ENCODE measurements at places on chromosomes 7 and 10.

- DNase-seq: no peak
Measured at GRCh38 chr7:125568799-125569198, 639.2 kb upstream of the POT1 start.

DNA sequence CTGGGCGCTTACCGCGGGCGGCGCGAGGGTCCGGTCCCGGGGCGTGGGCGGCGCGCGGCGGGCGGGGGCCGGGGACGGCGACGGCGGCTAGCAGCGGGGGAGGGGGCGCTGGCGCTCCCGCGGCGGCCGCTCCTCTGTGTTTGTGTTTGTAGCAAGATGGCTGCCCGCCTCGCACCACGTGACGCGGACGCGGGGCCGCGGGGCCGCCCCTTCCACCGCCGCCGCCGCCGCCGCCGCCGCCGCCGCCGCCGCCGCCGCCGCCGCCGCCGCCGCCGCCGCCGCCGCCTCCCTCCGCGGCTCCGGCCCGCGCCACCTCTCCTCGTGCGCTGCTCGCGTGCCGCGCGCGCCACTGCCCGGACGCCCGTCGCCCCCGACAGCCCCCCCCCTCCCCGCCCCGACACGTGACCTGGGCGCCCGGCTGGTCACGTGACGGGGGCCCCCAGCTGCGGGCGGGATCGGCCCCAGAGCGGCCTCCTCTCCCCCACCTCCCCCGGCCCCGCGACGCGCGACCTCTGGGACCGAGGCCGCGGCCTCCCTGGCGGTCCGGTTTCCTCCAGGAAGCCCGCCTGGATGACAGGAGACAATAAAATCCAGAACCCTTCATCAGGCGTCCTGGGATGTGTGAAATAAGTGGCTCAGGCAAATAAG is at the start of gene GIGYF1:
TSS of gene GIGYF1 (minus strand) at position 153 of the 648 bp plus-strand sequence. CDS start 6,012 bp downstream, outside the sequence.
- no peak for DNase-seq

- DNase-seq: no peak
Measured at GRCh38 chr7:25187932-25188331, 40.4 kb downstream of the NPVF start.

DNA sequence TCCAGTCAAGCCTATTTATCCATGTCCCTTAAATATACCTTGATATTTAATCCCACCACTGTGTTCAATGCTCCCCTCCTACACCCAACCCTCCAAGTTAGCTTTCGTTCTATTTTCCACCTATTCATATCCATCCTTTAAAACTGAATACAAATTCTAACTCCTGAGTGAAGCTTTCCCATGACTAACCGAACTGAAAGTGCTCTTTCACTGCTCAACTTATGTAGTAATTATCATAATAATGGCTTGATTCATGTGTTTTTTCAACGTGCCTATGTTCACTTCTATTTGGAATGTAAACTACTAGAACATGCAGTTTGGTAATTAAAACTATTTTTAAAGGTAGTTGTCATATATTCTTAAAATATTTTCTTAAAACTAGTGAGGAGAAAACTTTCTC is 58.0 kb downstream of the NDUFB2 start:
- DNase-seq: no peak

GRCh38 chr7:138449580-138449979 is 10.5 kb upstream of the TRIM24 start:
- no peak for DNase-seq

DNA sequence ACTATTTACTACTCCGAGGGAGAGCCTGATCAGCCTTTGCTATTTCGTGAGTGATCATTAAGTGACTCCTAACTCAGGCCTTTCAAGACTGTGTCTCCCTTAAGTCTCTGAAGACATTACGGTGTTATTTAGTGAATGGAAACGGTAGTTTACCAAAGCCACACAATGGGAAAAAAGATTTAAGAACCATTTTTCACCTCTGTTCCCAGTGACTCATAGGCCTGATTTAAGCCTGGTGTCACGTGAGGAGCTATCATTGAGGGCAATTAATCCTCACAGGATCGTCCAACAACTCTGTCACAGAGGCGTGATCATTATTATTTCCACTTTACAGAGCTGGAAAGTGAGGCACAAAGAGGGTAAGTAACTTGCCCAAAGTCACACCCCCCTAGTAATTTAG is 20.3 kb downstream of the C10orf90 start:
- no peak for DNase-seq

DNA sequence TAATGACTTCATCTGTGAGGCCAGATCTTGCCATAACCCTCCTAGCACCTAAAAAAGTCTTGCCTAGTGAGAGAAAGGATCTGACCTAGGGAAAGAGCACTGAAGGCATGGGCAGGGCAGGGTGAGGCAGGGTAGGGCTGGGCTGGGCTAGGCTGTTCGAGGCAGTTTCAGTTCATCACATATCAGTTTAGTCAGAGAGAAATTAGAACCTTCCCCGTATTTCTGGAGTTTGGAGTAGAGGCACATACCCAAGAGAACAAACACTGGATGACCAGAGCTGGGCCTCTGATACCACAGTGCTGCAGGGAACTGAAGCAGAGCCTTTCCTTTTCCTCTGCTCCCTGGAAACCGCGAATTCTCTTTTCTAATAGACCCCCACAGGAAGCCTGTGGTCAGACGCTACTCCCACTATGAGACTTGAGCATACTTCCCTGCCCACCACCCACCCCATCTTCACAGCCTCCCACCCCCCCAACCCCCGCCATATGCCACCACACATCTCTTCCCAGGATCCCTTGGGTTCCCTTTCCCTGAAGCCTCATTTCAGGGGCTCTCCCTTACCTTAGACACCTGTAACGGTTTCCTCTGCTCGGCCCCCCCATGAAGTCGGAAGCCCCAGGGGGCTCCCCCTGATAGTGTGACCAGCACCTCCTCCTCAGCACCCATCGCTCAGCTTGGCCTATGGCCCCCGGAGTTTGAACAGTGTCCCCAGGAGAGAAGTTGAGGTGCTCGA is 406 bp downstream of the SYNPO2L start:
- no peak for DNase-seq

DNA sequence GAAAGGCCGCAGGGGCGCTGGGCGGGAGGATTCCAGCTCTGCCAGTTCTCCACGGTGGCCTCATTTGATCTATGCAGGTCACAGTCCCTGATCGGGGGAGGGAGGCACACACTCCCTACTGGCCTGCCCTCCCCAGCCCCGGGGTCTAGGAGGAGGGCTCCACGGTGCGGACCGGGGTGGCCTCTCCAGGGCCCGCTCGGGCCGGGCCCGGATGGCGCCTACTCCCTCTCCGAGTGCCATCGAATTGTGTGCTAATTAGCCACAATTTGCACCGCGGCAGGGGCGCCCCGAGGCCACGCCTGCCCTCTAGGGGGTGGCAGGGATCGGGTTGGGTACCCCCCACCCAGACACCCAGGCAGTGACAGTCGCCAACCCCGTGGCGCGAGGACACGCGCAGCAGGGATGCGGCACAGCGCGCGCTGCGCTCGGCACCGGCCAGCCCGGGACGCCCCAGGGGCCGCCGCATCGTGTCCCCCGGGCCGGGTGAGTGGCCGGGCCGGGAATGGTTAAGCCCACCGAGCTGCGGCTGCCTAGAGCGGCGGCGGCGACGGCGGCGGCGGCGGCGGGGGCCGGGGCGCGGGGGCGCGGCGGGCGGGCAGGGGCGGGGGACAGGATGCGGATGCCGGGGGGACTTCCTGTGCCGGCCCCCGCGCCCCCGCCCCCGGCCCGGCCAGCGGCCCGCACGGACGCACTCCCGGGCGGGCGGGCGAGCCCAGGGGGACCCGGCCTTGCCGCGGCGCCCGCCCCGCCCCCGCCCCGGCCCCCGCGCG is at the start of gene ZNF853:
TSS of gene ZNF853 (plus strand) at position 658 of the 770 bp plus-strand sequence. CDS start 565 bp downstream, outside the sequence.
- no peak for DNase-seq

DNA sequence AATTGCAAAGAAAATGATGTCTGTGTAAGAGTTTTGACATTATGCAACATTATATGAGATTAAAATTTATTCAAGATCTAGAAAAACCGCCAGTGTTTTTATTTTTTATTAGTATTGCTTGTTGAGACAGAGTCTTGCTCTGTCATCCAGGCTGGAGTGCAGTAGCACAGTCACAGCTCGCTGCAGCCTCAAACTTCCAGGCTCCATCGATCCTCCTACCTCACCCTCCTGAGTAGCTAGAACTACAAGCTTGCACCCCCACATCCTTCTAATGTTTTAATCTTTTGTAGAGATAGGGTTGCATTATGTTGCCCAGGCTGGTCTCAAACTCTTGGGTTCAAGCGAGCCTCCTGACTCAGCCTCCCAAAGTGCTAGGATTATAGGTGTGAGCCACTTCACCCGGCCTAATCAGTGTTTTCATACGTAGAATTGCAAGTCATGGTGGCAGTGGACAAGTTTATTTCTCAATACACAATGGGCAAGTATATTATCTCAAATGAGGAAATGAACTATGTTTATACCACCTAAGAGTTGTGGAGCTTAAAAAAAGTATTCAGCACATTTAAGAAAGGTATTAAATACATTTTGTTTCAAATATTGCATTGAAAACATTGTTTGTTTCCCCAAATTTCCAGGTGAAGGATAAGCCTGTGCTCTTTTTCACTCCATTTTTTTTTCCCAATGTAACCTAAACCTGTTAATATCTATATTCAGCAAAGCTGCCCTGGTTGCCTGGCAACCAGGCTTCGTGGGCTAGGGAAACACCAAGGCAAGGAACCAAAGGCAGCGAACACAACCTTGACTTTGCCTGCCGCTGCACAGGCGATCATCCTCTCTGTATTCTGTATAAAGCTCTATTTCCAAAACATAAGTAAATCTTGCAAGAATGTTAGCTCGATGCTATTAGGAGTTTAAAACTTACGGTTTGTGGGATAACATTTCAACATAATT is 163.9 kb downstream of the CACNB2 start:
- no peak for DNase-seq

- DNase-seq: no peak
Measured at GRCh38 chr10:84755311-84755710, 426.9 kb downstream of the CCSER2 start.

- no peak for DNase-seq
Measured at GRCh38 chr10:100670828-100671479, 74.4 kb upstream of the PAX2 start.

DNA sequence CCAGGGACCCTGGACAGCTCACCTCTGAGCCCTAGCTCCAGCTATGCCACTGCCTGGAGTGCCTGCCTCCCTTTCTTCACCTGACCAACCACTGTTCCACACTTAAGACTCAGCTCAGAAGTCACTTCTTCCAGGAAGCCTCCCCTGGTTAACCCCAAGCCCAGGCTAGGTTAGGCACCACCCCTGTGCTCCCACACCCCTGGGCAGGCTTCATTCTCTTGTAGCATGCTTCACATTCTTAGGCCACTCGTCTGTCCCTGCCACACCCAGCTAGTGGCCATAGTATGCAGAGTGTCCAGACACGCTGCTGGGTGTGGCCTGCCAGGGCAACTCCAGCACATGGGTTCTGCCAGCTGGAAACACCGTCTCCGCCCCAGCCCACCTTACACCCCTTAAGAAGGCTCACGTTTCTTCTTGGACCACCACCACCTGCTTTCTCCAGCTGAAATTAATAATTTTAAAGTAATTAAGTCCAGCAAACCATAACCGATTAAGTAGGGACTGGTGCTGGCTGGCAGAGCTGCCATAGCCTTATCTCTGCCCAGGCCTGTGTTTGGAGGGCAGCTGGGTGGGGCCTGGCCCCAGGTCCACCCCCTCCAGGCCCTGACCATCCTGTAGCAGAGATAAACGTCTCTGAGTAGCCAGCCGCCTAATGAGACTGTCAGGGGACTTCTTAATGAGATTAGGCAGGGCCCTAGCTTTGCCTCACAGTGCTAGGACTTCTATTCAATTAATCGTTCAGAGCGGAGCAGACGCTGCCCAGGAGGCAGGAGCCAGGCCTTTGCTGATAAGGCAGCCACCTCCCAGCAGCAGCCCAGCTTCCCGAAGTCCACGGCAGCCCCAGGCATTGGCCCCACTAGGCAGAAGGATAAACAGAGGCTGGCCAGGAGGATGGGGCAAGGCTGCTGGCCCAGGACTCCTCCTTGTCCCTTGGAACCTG is 20.5 kb downstream of the GRID1 start:
- no peak for DNase-seq

GRCh38 chr10:114073395-114074186 is 29.9 kb downstream of the ADRB1 start:
- no peak for DNase-seq

- DNase-seq: peak; percentile 81
Measured at GRCh38 chr10:29344073-29344820, 55.4 kb downstream of the LYZL1 start.

- DNase-seq: no peak
Measured at GRCh38 chr7:24880886-24881285, 99.1 kb downstream of the OSBPL3 start.

DNA sequence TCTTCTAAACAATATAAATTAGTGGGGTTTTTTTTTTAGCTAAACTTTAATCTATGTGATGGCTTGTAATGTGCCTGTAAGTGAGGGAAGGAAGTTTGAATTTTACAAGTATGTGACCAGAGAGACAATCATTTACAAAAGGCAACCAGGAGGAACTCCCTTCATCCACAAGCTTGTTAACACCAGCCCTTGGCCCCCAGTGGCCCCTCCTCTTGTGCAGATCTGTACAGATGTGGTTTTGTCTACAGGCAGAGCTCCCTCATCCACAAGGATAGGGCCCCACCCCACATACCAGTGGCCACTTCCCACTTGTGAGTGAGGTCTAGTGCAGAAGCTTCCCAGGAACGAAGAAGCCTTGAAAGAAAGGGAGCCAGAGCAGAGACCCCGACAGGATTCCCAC is 234.1 kb upstream of the KMT2E start:
- no peak for DNase-seq

GRCh38 chr7:34155220-34155908 is 250.0 kb downstream of the BMPER start:
- DNase-seq: peak; percentile 94

DNA sequence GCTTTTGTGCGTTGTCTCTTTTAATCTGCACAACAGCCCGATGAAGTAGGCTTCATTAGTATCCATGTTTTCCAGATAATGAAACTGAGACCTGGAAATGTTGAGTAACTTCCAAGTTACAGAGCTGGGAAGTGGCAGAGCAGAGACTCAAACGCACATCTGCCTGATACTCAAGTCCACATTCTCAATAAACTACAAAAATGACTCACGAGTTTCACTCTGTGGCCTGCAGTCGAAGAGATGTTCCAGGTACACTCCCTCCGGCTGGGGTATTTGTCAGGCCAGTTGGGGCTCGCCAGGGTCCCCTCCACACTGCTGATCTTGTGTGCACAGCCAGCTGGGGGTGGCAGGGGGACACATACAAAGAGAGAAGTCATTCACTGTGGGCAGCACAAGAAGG is 17.7 kb upstream of the OPALIN start:
- no peak for DNase-seq

GRCh38 chr7:115578576-115578975 is 452.0 kb downstream of the TFEC start:
- DNase-seq: no peak

GRCh38 chr7:139224219-139224618 is 6.8 kb upstream of the UBN2 start:
- no peak for DNase-seq

DNA sequence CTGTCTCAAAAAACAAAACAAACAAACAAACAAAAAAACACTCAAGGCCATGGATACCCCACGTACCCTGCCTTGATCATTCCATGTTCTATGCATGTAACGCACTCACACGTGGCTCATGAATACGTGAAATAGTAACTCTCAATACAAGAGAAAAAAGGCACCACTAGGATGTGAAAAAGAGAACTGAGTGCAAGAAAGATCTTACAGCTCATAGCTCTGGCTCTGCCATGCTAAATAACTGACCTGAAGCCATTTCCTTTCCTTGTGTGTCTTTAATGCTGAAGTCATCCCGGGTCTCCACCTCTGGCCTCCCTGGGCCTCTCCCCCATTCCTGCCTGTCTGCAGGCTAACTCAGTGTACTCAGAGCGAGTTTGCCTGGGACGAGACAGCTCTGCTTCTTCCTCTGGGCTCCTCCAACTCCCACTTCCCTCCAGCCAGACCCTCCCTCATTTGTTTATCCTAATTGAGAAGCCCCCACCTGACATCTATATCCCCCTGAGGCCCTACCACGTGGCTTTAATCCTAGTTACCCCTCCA is 117.3 kb downstream of the PRPF18 start:
- no peak for DNase-seq

- DNase-seq: no peak
Measured at GRCh38 chr10:127715782-127716378, 21.1 kb upstream of the FOXI2 start.
